Activated CD4-positive, alpha-beta T cell treated with anti-CD3 and anti-CD28 coated beads for 48 hours (primary cell): ENCODE measurements at places on chromosomes 2 and 18.

DNA sequence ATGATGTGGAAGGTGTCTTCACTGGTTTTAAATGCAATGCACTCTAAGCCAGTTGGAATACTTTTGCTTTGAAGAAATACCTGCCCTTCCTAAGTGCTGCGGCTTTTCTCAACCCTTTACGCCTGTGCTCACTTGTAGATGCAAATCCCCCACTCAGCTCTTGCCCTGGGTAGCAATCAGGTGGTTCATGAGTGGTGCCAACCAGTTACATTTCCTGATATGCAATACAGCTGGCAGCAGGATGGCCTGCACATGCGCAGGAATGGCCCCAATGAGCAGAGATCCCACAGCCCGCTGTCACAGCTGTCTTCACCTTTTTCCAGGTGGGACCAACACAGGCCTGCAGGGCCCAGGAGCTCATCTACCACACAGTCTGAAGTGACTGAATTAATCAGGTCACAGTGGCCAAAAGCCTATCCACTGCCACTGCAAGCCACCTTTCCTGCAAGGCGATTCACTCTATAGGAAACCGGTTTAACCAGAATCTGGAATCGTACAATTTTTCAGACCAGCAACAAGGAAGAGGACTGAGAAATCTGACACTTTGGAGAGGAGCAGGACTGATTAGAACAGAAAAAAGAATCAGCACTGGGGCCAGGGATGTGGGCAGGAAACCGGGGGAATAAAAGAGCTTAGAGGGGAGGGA lies 247.8 kb downstream of the MYT1L start:
- DNase-seq = no peak

DNA sequence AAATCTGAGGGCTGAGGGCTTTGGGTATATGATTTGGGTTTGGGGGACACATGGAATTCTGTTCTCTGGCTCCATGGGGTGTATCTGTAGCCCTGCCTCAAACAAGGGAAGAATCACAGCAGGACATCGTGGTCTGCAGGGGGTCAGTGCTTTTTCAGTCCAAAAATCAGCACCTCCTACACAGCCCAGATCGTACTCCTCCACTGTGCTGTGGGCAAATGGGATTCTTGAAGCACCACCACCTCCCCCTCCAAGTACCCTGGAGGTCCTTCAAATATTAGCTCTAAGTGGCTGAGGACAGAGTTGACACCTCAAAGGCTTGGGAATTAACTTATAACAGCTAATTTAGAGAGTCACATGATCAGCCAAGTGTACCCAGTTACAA lies 41.5 kb downstream of the EPHA4 start:
- DNase-seq = no peak

DNA sequence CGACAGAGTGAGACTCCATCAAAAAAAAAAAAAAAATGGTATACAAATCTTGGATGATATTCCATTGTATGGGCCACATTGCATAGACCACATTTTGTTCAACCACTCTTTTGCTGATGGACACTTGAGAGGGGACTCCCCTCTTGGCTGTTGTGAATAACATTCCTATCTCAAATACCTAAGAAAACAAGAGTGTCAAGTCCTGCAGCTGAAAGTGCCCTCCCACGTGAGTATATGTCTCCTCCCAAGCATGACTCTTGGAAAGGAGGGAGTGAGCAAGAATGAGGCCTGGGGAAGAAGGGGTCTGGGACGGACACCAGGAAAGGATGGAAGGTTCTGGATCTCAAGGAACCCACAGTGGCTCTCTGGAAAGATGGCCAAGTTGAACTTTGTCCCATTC lies 36.0 kb upstream of the NPAS2 start:
- DNase-seq = no peak

DNA sequence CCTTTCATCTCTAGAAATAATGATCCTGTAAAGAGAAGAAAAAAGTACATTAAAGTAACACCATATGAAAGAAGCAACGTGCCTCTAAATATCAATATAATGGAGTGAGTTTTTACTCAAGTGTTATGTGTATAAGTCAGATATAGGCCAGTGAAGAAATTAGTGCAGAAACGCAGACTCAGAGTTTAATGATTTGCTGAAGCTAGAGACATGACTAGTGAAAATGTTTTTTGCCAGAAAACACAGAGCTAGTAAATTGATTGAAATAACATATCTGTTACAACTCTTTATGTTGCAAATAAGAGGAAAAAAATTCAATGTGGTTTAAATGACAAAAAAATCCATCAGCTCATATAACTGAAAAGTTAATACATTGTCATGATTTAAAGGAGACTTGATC lies 217.2 kb upstream of the NXPH2 start:
- no peak for DNase-seq

DNA sequence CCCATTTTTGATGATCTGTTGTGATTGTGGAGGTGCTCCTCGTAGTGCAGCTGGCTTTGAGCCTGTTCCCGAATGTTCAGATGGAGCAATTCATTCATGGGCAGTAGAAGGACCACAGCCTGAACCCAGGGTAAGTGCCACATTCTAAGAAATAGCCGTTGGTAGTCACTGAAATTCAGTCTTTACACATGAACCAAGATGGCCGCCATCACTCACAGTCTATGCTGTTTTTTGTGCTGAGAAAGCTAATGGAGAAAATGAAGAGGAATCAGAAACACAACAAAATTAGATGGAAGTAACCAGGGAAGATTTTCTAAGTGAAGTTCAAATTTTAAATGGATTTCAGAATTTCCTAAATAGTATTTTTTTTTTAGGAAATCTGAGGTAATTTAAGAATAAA lies 25.5 kb downstream of the DSG1 start:
- DNase-seq = no peak

- DNase-seq = no peak
Observed at GRCh38 chr2:10347562-10347948, 44.9 kb downstream of the HPCAL1 start.

GRCh38 chr2:124369181-124369580 lies 344.1 kb downstream of the CNTNAP5 start:
- DNase-seq = no peak

GRCh38 chr2:47179388-47179787 lies 24.3 kb upstream of the STPG4 start:
- no peak for DNase-seq

- DNase-seq = no peak
Observed at GRCh38 chr2:226478109-226478809, 321.4 kb downstream of the IRS1 start.

- no peak for DNase-seq
Observed at GRCh38 chr18:22285361-22286140, 116.2 kb downstream of the GATA6 start.

DNA sequence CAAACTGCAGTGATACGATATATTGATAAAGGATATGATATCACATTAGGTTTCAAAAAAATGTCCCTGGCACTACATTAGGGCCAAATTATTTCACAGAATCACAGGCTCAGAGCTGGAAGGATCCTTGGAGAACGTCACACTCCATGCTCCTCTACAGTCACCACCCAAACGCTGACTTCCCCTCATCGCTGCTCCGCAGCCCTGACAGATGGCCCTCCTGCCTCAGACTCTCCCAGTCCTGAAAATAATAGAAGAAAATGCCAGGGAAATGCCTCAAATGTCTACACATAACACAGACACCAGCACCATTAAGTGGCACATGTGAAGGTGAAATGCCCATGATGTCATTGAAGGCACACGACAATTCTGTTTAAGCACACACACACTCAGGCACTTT lies 72.0 kb downstream of the ZNF521 start:
- DNase-seq = no peak

DNA sequence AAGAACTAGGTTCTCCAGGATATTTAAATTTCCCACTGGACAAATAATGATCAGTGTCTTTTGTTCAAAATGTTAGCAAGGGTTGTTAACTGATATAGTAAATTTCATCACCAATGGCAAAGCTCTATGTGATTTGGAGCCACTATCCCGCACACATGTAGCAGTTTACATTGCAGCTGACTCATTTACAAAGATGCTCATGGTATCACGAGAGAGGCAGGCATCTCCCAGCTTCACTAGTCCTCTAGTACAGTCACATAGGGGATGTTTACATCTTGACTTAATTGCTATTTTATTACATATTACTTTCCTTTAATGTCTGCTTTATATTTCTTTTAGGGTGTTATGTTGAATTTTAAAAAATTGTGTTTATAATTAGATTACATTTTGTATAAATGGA lies 30.7 kb downstream of the KCNE4 start:
- DNase-seq = no peak

DNA sequence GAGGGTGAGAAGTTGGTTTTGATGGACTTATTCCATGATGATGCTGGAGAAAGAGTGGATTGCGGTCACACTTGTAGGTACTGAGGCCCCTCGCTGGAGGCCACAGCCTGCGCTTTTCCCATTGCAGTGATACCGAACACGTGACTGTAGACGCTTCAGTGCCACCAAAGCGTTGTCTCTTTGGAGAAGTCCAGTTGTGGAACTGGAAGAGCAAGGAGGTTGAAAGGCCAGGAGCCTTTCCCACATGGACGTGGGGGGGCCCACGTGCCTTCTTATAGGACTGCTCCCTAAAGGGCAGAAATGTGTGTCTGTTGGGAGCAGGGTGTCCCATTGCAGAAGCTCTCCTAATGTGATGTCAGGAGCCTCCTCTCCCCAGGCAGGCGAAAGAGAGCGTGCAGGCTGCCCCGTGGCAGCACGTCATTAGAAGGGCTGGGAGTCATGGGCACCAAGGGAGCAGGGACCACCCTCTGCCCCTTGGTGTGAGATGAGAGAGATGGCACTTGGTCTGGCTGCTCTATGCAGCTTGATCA lies 31.5 kb downstream of the LPIN1 start:
- DNase-seq = no peak
